ENCODE measurements at places on chromosomes 2 and 18.

DNA sequence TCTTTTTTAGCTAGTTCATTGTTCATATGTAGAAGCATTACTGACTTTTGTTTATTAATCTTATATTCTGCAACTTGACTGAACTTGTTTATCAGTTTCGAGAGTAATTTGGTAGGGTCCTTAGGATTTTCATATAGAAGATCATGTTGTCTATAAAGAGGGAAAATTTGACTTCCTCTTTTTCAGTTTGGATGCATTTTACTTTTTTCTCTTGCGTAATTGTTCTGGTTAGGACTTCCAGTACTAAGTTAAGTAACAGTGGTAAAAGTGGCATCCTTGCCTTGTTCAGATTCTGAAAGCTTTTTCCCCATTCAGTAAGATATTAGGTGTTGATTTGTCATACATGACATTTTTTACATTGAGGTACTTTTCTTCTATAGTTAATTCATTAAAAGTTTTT lies 726.0 kb downstream of the KCNJ3 start:
- DNase-seq, result no peak

- no peak for DNase-seq
Observed at GRCh38 chr18:73007195-73007914, 139.6 kb upstream of the NETO1 start.

DNA sequence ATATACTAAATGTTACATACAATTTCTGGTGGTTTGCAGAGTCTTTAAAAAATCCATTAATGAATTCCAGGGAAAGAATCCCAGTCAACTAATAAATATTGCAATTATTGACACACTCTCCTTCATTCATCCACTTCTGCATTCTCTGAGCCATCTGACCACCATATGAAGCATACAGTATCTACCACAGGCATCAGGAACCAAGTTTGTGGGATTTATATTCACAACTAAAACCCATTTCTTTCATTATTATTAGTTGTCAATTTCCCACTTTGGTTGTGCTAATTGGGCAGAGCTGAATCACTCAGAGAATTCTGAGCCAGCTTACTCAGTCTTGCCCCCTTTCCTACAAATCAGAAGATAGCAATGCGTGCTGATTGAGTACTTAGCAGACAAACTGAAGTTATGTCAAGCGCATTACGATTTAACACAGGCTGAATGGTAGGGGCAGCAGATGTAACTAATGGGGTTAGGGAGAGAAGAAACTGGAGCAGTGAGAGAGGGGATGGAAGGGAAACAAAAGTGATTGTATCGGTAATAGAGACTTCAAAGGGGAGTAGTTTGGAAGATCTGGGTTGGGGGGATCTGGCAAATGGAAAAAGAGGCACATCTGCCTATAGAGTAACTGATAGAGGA lies 52.3 kb downstream of the ZEB2 start:
- no peak for DNase-seq

- DNase-seq, result no peak
Observed at GRCh38 chr18:55918444-55918843, 330.5 kb upstream of the TCF4 start.

DNA sequence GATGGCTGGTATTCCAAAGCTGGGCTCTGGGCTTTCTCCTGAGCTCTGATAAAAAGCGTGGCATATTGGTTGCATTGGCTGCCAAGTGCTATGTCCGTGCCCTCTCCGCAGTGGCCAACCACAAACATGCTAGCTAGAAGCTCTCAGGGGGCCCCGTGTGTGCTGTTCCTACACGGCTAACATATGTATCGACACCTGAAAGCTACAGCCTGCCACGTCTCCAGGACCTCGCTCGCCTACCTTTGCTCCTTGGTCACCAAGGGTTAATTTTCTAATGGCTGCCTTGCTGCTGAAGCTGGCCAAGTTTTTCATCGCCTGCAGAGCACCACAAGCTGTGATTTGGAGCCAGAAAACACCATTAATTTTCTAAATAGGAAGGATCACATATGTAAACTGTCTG lies 888.4 kb downstream of the BCL11A start:
- no peak for DNase-seq

GRCh38 chr2:230267059-230267458 lies 41.5 kb downstream of the SP140 start:
- DNase-seq, result no peak

DNA sequence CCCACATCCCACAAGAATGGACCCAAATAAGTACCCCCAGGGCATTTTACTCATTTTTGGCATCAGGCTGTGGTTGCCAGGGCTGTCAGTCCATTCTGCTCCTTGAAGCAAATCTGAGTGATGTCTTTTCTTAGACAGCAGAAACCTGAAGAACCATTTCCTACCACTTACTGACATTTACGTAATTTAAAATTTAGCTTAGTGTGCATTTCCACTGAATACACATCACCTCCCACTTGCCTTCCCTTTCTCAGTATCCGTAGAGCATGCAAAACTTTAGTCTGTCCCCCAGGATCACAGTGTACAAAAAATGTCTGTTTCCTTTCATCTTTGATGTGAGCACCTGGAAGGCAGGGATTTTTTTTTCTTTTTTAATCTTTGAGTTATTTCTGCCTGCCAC lies 130.3 kb downstream of the XIRP2 start:
- DNase-seq, result no peak

- DNase-seq, result no peak
Observed at GRCh38 chr2:223692191-223692947, 90.2 kb upstream of the SCG2 start.

DNA sequence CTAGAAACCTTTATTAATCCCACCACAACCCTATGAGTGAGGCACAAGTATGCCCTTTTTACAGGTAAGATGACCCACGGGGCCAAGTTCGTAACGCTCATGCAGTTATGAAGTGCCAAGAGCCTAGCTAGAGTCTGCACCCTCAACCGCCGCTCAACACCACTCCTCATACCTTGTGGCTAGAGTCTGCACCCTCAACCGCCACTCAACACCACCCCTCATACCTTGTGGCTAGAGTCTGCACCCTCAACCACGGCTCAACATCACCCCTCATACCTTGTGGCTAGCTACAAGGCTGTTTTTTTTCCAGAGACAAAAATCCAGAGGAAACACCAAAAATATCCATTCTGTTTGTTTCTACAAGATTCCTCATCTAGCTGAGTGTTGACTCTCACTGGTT lies 4.6 kb downstream of the TXNL4A start:
- DNase-seq, result no peak

DNA sequence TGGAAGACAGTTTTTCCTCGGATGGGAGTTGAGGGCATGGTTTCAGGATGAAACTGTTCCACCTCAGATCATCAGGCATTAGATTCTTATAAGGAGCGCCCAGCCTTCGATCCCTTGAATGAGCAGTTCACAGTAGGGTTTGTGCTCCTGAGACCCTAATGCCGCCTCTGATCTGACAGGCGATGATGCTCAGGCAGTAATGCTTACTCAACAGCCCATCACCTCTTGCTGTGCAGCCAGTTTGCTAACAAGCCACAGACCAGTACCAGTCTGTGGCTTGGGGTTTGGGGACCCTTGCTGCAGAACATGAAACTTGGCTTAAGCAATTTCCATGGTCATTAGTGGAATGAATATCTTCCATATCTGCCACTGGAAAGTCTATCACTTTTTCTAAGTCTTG lies 56.4 kb downstream of the GORASP2 start:
- no peak for DNase-seq

GRCh38 chr18:53682796-53683195 lies 541.7 kb downstream of the MBD2 start:
- DNase-seq, result no peak

- no peak for DNase-seq
Observed at GRCh38 chr2:167492486-167492885, 604.2 kb downstream of the XIRP2 start.

GRCh38 chr2:30710461-30710860 lies 96.8 kb downstream of the CAPN13 start:
- DNase-seq, result peak; percentile 44
